Foreskin melanocyte (primary cell): ENCODE measurements at places on chromosomes 16 and 17.

- DNase-seq = peak; percentile 49
Measured at GRCh38 chr17:50114849-50115357, 15.1 kb downstream of the SAMD14 start.

DNA sequence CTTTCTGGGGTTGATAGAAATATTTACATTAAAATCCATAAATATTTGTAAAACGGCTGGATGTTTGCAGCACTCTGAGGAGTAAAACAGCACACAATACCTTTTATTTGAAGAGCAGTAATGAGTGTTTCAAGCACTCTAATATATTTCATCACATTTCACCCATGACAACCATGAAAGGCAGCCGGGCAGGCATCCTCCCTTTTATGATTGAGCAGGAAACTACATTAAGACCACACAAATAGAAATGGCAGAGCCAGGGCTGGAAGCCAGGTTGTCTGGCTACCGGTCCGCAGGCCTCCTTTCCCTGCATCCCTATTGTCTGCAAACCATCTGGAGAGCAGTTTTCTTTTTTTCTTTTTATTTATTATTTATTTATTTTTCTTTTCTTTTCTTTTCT, 23.1 kb upstream of the GPRC5C start:
- DNase-seq = no peak

DNA sequence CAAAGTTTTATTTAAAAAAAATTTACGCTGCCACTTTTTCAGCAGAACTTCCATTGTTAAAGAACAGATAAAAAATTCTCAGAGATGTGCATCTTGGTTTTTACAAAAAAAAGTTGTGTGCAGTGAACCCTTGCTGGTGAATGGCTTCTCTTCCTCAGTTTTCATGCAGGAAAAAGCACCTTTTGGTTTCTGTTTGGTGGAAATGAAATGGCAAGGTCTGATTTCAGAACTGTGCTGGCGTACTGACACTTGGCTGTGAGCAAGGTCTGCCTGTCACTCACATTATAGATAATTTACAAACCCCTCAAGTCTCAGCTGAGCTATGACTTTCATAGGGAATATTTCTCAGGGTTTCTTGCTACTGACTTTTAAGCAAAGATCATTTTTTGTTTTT, 5.7 kb upstream of the SALL1 start:
- no peak for DNase-seq

GRCh38 chr16:79071424-79071823, 529.1 kb downstream of the MAF start:
- no peak for DNase-seq

- DNase-seq = no peak
Measured at GRCh38 chr17:2235792-2236366, 67.7 kb downstream of the SMG6 start.

GRCh38 chr17:50799582-50799981, 32.3 kb upstream of the ANKRD40CL start:
- no peak for DNase-seq

DNA sequence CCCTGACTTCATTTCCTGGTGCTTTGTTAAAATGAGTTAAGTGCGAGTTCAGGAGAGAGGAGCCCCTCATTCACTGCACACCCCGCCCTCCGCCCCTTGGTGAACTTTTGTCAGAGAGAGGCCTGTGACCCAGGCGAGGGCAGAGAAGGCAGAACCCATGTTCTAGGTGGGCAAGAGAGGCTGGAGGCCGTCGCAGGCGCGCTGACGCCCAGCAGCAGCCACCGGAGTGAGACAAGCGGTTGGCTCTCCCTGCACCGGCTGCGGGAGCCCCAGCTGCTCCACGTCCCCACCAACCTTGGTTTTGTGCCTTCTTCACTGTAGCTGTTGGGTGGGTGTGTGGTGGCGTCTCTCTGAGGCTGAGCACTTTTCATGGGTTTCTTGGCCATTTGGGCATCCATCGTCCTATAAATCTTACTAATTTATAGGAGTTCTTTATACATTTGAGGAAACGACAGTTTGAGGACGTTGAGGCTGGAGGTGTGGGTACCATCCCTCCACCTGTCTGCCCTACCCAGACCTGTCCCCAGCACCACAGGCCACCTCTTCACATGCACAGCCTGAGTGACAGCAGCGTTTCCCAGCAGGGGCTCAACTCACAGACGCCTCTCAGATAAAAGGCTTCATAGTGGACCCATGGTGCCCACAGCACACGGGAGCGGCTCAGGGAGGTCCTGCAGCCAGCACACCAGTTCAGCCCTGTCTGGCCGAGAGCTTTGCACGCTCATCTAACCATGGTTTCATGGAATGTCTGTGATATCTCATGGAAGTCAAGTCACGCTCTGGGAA, 45.2 kb upstream of the CBFA2T3 start:
- DNase-seq = no peak

GRCh38 chr16:11621920-11622651, 35.4 kb upstream of the LITAF start:
- DNase-seq = no peak

DNA sequence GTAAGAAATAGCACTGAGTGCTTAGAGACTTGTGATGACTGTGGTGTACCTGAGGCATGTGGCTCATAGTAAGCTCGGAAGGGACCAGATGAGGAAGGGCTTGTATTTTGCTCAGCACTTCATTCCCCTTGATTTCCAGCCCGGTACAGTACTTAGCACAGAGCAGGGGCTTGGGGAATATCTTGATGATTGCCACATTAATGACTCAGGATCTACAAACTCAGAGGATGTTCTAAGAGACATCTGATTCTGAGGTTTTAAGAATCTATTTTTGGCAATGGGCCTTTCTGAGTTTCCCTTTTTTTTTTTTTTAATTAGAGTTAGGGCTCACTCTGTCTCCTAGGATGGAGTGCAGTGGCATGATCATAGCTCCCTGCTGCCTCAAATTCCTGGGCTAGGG, 9.1 kb downstream of the ASPHD1 start:
- DNase-seq = no peak

GRCh38 chr17:16915752-16916556, 56.0 kb downstream of the TNFRSF13B start:
- peak; percentile 16 for DNase-seq

DNA sequence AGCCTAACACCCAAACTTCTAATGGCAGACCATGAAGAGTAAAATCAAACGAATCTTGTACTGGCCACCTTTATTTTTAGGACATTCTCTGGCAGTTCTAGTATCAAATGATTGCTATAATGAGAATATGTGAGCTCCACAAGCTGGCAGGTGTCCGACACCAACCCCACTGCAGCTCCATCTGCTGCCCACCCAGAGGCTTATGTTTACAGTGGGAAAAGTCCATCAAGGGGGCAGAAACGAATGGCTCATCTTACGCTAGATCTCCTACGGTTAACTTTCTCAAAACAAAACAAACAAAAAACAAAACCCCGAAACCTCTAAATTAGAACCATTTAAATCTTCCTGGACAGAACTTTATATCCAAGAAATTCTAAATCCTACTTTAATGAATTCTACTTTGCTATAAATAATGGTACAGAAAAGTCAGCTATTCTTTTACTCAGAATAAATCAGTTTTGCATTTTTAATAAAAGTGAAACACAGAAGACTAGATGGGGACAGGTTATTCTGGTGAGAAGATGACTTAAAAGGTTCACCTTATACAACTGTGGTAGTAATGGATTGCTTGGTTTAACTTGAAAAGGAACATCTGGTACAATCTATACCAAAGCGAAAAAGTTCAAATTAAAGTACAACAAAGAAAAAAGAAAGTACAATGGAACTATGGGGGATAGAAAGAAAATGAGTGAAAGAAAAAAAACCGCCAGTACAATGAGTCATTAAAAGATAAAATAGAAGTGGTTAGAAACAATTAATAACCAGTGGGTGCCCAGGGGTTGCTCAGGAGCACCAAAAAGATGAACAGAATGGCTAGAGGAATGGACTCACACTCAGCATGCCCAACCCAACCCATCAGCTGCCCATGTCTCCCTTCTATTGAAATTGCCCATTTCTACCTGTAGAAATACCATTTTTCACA, 40.2 kb downstream of the GRB2 start:
- no peak for DNase-seq

- no peak for DNase-seq
Measured at GRCh38 chr17:62719586-62719985, 88.5 kb downstream of the MARCHF10 start.

GRCh38 chr17:27947005-27947406, 53.8 kb upstream of the LYRM9 start:
- peak; percentile 31 for DNase-seq

DNA sequence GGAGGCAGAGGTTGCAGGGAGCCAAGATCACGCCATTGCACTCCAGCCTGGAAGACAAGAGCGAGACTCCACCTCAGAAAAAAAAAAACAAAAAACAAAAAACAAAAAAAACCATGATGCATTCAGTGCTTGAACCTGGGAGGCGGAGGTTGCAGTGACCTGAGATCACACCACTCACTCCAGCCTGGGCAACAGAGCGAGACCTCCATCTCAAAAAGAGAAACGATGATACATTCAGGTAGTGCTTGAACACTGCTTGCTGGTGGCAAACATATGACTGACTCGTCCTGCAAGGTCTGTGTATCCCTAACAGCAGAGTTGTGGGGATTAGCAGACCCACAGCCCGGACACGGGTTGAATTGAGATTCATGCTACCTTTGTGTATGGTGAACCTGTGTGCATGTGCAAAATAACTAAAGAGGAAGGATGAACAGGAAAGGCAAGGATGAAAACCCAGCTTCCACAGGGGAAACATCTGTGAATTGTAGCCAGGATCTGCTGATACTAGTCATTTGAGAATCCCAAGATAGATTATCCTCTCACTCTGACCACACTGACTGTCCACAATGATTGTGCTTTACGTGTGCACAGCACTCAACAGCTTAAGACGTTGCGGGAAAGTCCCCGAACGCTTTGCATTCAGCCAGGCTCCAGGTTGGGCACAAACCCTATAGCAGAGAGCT, 52.4 kb upstream of the MRPS23 start:
- no peak for DNase-seq

- peak; percentile 40 for DNase-seq
Measured at GRCh38 chr17:66829386-66829864, 5.5 kb upstream of the CACNG5 start.

- no peak for DNase-seq
Measured at GRCh38 chr17:67730731-67731130, 13.0 kb downstream of the NOL11 start.

DNA sequence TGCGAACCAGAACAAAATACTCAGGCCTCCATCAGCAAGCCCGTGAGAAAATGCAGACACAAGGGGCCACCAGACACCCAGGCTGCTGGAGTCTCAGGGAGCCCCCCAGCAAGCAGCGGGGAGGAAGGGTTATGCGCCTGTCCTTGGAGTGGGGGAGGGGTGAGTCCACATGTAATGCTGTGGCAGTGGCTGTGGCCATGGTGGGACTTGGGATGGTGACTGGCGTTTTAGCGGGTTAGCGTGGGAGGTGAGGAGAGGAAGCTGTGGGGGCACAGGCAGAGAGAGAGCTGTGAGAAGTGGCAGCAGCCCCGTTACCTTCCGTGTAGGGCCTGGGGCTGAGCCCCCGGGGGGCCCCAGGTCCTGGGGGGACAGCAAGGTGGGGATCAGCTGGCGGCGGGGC, 58.3 kb downstream of the SRCIN1 start:
- no peak for DNase-seq

DNA sequence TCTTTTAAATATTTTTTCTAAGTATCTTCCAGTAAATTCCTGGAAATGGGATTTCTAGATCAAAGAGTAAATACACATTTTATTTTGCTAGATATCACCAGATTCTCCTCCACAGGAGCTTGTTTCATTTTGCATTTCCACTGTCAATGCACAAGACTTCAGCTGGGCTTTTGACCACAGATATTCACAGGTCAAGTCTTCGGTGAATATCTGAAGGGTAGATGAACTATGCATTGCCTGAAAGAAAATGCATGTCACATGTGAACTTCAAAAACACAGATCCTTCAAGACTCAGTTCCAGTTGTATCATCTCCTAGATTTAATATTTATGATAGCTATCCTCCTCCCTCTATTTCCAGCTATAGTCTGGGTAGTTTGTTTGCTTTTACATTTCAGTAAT, 963.6 kb upstream of the GOT2 start:
- DNase-seq = no peak

DNA sequence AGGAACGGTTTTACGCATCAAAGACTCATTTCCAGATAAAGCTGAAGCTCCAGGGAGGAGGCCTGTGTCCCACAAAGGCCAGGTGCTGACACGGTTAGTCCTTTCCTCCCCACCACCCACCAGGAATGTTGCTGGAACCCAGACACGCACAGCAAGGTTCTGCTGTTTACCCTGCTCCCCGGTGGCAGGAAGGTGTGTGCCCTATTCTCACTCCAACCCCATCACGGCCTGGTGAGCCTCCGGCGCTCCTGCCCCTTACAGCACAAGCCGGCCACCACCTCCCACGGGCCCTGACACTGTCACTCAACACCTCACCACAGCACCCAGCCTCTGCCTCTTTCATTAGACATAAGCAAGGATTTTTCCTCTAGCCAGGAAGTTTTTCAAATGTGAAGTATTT, 47.8 kb downstream of the ANKRD11 start:
- no peak for DNase-seq

DNA sequence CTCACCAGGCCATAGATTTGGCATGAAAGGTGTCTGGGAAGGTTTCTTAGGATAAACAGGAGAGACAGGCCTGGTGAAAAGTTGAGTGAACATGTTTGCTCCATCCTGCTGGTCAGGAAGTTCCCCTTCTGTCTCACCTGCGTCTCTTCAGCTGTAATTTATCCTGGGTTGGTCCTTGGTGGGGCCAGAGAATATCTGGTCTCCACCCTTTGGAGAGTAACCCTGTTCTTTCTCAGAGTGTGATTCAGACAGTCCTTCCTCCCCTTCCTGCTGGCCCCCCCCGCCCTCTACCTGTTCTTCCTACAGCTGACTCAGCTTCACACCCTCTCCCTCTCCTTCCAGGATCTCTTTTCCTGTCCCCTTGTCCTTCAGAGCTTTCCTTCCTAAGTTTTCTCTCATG, 17.1 kb downstream of the MINK1 start:
- no peak for DNase-seq

GRCh38 chr17:79664930-79665737, 54.3 kb upstream of the RBFOX3 start:
- peak; percentile 24 for DNase-seq

DNA sequence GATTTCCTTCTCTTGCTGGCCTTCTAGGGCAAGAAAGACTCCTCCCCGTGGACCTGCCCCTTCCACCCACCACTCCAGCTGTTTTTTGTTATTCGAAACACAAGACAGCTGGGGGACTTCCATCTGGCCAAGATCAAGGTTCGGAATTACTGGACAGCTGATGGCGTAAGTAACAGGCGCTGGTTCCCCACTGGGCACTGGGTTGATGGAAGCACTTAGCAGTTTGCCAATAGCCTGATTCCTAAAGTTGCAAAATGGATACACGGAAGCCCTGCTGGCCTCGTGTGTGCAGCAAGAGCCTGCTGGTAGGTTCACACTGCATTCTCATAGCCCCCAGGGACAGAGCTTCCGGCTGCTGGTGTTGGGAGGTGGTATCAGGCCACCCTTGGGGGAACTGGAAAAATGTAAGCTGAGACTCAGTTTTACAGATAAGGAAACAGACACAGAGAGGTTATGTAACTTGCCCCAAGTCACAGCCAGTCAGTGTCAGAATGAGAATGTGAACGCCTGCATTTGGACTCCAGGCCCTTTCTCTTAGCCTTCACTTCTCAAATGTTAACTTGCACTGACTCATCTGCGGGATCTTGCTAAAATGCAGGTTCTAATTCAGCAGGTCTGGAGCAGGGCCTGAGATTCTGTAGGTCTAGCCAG, 171.7 kb downstream of the KATNIP start:
- no peak for DNase-seq
